Astrocyte of the hippocampus (primary cell): ENCODE measurements at places on chromosomes 7 and 10.
A peak's percentile ranks its signal among the peaks of the same experiment; 100 is the strongest.

DNA sequence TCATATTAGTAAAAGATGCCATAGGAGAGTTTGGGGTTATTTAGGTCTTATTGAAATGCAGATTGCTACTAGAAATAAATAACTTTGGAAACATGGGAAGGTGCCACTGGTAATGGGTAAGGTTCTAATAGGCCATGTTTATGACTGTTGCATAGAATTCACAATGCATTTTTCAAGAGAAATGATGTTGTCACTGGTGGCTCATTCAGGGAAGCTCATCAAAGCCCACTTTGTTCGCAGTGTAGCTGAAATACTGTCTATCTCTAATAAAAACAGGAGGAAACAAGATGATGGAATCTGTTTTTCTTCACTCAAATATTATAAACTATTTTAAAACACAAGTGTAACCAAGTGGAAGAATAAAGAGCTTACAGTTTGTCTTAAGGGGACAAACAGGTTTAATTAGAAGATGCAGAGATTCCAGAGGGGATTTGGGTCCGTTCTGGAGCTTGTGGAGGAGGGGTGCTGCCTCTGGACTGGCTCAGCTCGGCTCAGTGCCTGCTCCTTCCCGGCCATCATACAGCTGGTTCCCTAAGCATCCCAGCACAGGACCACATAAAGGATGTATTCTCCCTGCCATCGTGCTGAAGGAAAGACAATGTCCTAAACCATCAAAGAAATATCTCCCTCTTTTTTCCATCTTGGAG, 20.4 kb downstream of the OPALIN start:
- no peak for DNase-seq

DNA sequence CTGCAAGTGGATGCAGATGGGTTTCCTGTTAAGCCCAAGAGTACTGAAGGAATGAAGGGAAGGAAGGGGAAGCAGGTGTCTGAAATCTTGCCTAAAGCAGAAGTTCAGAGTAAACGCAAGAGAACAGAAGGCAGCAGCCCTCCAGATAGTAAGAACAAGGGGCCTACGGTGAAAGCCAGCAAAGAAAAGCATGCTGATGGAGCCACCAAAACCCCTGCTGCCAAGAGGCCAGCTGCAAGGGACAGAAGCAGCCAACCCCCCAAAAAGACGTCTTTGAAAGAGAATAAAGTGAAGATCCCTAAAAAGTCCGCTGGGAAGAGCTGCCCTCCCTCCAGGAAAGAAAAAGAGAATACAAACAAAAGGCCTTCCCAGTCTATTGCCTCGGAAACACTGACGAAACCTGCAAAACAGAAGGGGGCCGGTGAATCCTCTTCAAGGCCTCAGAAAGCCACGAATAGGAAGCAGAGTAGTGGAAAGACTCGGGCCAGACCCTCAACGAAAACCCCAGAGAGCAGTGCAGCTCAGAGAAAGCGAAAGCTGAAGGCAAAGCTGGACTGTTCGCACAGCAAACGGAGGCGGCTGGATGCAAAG, 152.5 kb downstream of the LCOR start:
- DNase-seq = no peak

- no peak for DNase-seq
Observed at GRCh38 chr7:117862378-117862777, 10.9 kb downstream of the CTTNBP2 start.

DNA sequence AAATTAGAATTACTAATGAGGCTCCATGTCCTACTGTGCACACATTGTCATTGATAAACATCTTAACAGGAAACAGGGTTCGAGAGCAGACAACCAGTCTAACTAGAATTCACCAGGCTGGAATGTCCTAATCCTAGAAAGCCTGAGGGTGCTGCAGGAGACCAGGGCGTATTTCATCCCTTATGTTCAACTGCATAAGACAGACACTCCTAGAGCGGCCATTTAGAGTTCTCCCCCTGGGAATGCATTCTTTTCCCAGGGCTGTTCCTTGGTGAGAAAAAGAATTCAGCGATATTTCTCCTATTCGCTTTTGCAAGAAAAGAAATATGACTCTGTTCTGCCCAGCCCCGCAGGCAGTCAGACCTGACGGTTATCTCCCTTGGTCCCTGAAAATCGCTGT, 486.0 kb downstream of the REEP3 start:
- no peak for DNase-seq

GRCh38 chr10:114957673-114958072, 19.7 kb downstream of the TRUB1 start:
- DNase-seq = no peak

DNA sequence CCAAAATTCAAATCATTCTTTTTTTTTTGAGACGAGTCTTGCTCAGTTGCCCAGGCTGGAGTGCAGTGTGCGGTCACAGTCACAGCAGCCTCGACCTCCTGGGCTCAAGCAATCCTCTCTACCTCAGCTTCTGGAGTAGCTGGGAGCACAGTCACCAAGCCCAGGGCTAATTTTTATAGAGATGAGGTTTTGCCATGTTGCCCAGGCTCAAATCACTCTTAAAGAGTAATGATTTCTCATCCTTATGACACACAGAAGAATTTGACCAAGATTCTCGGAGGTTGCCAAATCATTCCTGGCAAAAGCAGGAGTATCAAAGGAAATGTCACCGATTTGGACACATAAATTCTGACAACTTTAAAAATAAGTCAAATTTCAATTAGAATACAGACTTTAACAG, 39.1 kb downstream of the SIRT1 start:
- DNase-seq = peak; percentile 28

GRCh38 chr10:70054902-70055301, 2.3 kb downstream of the MACROH2A2 start:
- DNase-seq = peak; percentile 16

- no peak for DNase-seq
Observed at GRCh38 chr7:6623589-6624245, 8.3 kb downstream of the ZNF853 start.

GRCh38 chr10:10551596-10552301, 465.9 kb upstream of the CELF2 start:
- no peak for DNase-seq

DNA sequence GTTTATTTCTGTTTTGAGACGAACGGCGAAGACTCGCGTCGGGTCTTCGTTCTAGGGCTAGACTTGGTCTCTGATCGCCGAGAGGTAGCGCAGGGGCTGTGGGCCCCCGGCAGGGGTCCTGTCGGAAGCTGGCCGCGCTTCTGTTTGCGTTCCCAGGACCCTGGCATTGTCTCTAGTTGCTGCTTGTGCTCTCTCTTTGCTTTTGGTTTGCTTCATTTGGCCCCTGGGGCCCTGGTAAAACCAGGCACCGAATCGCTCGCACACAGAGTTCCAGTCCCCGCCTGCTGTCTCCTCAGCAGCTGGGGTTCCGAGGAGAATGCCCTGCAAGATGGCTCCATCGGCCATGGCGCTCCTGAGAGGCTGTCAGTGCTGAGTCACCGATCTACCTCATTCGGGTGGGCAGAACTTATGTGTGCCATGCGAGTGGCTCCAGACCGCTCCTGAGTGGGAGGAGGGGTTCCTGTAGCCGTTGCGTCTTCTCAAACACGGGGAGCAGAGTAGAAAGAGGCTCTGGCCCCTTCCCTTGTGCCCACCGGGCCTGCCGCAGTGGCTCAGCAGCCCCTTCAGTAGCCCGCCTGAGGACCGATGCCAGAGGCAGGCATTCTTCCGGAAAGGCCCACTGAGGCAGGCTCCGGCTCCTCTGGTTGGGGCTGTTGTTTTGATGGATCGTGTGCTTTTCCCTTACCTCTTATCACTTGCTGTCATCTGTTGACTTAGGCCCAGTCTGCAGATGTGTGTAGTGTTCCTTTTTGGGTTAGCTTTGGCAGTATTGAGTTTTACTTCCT, 826 bp downstream of the CHPF2 start:
- DNase-seq = peak; percentile 88

DNA sequence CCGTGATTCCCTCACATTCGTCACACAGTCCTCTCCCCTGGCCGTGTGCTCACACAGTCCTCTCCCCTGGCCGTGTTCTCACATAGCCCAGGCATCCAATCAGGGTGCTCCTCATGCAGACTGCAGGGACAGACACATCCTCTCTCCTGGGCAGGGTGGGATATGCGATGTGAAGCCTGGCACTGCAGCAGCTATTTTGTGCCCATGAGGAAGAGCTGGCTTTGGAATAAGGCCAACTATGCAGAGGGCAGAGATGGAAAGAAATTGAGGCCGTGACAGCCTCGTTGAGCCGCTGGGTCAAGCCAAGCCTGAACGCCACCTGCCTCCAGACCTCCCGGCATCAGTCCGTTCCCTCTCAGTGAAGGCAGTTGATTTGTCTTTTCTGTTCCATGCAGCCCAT, 35.8 kb downstream of the FOXL3 start:
- DNase-seq = no peak

DNA sequence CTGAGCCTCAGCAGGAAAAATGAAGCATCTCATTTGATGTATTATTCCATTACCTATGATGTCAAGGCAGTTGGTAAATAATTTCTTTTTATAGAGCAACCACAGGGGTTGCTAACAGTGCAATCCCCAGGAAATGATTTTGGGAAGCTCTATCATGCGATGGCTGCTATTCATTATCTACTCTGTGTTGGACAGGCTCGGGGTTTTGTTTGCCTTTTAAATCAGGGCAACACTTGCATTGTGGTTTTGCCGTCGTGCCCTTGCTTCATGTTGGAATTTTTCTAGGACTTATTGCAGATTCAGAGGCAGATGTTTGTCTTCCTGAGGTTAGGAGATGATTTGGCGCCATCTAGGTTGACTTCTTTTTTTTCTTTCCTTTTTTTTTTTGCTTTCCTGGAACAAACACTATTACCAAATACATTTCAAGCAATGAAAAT, 128.4 kb downstream of the BICC1 start:
- peak; percentile 90 for DNase-seq

GRCh38 chr10:58027426-58027825, 240.3 kb downstream of the IPMK start:
- DNase-seq = no peak

DNA sequence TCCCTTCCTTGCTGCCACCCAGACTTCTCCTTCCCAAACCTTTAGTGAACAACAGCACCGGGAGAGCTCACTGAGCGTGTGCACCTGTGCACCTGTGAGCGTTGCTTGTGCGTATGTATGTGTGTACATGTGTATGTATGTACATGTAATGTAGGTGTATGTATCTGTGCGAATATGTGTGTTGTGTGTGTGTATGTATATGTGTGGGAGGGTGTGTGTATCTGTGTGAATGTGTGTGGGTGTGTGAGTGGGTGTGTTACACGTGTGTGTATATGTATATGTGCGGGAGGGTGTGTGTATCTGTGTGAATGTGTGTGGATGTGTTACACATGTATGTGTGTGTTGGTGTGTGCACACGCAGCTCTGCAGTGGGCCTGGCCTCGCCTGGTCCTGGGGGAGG, 44.5 kb upstream of the DNAJB6 start:
- DNase-seq = no peak

GRCh38 chr10:79304479-79305087, 42.7 kb upstream of the PPIF start:
- DNase-seq = no peak

- no peak for DNase-seq
Observed at GRCh38 chr10:109065821-109066220, 857.5 kb downstream of the XPNPEP1 start.

GRCh38 chr7:130187360-130187759, 17.8 kb downstream of the TMEM209 start:
- DNase-seq = no peak

- no peak for DNase-seq
Observed at GRCh38 chr7:1452205-1452604, 7.1 kb downstream of the MICALL2 start.

- DNase-seq = peak; percentile 74
Observed at GRCh38 chr10:110323503-110323902, 18.8 kb upstream of the SMNDC1 start.

DNA sequence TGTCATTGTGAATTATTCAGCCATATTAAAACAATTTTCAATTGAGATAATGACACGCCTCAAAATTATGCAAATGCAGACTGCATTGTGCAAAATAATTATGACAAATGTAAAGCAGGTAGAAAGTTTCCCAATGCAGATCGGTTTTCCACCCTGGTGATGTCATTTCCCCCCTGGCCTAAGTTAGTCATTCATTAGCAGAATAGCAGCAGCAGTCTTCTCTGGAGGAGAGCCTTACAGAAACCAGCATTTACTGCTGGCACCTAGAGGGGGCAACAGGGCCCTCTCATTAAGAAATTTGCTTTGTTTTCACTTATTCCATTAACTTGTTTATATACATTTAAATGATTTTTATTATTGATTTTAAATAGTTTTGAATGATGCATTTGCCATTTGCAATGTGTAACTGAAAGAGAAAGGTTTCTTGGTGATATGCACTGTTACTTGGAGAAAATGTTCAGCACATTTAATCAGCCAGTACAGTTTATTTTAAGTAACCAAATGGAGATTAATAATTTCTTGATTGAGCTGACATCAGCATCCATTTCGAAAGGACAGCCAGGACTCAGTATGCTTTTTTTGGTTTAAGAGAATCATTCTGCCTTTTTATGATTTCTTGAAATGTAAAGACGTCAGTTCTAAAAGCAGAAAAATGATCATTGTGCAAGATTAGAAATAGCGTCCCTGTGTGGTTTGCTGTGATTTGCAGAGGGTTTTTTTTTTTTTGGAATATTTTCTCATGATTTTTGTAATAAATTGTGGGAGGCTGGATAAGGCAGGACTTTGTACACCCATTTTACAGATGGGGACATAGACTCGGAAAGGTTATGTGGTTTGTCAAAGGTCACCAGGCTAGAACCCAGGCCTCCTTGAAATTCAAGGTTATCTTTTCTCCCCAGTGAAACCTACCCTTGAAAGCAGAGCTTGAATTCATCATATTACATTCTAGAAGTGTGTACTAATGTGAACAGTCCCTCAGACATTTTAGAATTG, 3.5 kb downstream of the ARID5B start:
- DNase-seq = peak; percentile 82

- no peak for DNase-seq
Observed at GRCh38 chr7:41869997-41870396, 167.1 kb upstream of the INHBA start.

GRCh38 chr10:14385596-14386593, 55.2 kb upstream of the FRMD4A start:
- peak; percentile 88 for DNase-seq

GRCh38 chr10:33349268-33349667, 14.8 kb upstream of the NRP1 start:
- no peak for DNase-seq

GRCh38 chr10:31319602-31320549, 860 bp downstream of the ZEB1 start:
- DNase-seq = peak; percentile 66

- DNase-seq = no peak
Observed at GRCh38 chr10:87794285-87794684, 23.7 kb downstream of the ATAD1 start.

DNA sequence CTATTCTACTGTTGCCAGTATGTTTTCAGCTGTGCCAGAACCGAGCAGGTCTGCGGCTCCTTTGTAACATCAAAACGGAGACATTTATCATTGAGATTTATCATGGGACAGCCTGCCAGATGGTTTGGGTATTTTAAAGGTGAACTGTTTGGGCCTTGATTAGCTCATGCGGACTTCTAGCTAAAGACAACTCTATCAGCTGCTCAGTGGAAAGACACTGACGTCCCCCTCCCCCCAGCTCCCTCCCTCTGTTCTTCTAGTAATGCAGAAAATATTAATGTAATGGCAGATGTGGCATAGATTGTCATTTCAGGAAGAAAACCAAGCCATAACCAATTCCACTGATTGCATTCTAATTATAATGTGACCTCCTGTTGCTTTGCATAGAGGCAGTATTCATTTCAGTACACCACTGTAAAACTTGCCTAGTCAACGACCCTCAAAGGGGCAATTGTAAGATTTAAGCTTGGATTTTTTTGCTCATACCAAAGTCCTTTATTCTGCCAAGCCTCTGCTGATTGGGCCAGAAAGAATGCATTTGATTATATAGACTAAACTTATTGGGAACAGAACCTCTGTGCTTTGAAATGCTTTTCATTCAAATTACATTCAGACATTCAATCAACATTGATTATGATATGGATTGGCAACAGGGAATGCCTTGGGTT, 966.8 kb downstream of the LRMDA start:
- DNase-seq = peak; percentile 47

GRCh38 chr7:106317971-106318370, 33.2 kb upstream of the NAMPT start:
- DNase-seq = peak; percentile 74
